Gastroesophageal sphincter (tissue), 4 donors: ENCODE measurements at places on chromosomes 6 and 20.
A peak's percentile ranks its signal among the peaks of the same experiment; 100 is the strongest.

- no peak overlapping the region for H3K27ac ChIP-seq
- H3K27me3 ChIP-seq, result no peaks in the 10 kb centered on the region
- no peak for ATAC-seq
- H3K4me1 ChIP-seq, result no peaks in the 10 kb centered on the region
- H3K36me3 ChIP-seq, result no peaks in the 10 kb centered on the region
Measured at GRCh38 chr6:146339716-146340115, 203.9 kb upstream of the RAB32 start.

- H3K36me3 ChIP-seq, result no peaks in the 10 kb centered on the region
- no peak overlapping the region for H3K4me3 ChIP-seq
- no peak for ATAC-seq
- H3K27ac ChIP-seq, result no peak overlapping the region
Measured at GRCh38 chr20:62580052-62580451, 62.3 kb upstream of the SLCO4A1 start.

DNA sequence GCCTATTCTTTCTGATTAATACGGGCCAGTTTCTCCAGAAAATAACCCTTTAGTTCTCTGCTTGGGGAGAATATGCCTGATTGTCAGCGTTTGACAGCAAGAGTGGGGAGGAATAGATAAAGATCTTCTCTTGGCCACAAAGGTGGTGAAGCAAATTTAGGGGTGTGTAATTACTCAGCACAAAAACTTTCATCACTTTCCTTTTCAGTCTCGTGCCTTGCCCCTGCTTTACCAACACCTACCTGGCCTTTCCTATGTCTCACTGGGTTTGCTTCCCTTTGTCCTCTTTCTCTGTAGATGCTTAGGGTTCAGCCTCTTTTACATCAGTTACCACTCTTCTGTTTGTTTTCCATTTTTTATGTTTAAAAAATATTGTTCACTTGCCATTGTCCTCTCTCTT lies 99.2 kb downstream of the MCHR2 start:
- no peak overlapping the region for H3K4me3 ChIP-seq
- H3K27me3 ChIP-seq, result no peaks in the 10 kb centered on the region
- ATAC-seq, result no peak
- no peaks in the 10 kb centered on the region for H3K4me1 ChIP-seq
- no peaks in the 10 kb centered on the region for H3K36me3 ChIP-seq

- no peak overlapping the region for H3K27ac ChIP-seq
- no peak overlapping the region for H3K4me3 ChIP-seq
- no peaks in the 10 kb centered on the region for H3K27me3 ChIP-seq
- ATAC-seq, result no peak
- H3K36me3 ChIP-seq, result no peaks in the 10 kb centered on the region
- no peaks in the 10 kb centered on the region for H3K4me1 ChIP-seq
Measured at GRCh38 chr6:45965007-45965406, 50.7 kb downstream of the CLIC5 start.

DNA sequence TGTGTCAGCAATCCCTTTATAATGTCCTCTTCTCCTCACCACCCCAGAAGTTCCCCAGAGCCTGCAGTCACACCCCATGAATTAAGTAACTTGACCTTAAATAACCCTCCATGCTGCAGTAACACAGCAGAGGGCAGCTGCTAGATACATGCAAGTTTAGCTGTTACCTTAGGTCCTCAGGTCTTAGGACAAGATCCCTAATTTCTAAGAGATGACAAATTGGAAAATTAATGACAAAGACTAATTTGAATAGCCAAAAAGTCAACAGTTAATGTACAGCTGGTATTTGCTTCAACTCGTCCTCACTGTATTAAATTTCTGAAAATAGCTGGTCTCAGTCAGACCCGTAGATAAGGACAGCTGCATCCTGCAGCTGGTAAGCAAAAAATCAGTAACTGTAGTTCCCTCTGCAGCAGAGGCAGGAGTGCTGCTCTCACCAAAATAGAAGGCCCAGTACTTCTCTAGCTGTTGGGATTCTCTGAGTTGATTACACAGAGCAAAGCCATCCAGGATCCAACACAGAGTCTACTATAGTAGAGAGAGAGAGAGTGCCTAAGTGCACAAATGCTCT lies 62.4 kb downstream of the TNFRSF21 start:
- H3K4me3 ChIP-seq, result no peak overlapping the region
- no peaks in the 10 kb centered on the region for H3K4me1 ChIP-seq
- no peaks in the 10 kb centered on the region for H3K27me3 ChIP-seq
- H3K27ac ChIP-seq, result peak overlapping the region; percentile 30
- peak; percentile 65 for ATAC-seq

GRCh38 chr6:157911278-157911677 lies 70.4 kb upstream of the SYNJ2 start:
- no peak for ATAC-seq
- peaks cover 15% of the 10 kb centered on the region for H3K4me1 ChIP-seq
- H3K36me3 ChIP-seq, result peaks cover 71% of the 10 kb centered on the region

GRCh38 chr6:169752074-169752623 lies 727 bp downstream of the ERMARD start:
- peak overlapping the region; percentile 98 for H3K27ac ChIP-seq
- H3K27me3 ChIP-seq, result no peaks in the 10 kb centered on the region
- H3K36me3 ChIP-seq, result peaks cover 8% of the 10 kb centered on the region
- ATAC-seq, result no peak
- H3K4me1 ChIP-seq, result peaks cover 28% of the 10 kb centered on the region

DNA sequence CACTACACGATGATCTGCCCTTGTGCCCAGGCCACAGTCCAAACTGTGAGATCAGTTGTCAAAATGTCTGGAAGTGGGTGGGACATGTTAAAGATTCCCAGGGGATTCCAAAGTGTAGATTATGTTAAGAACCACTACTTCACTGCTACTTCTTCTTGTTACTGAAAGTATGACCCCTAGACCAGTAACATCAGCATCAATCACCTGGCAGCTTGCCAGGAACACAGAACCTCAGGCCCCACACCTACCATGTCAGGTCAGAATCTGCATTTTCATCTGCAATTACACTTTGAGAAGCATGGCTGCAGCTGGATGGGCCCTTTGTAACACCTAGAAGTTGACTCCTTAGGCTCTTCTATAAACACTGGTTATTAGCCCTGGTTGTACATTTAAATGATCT lies 36.1 kb downstream of the RFPL4B start:
- no peaks in the 10 kb centered on the region for H3K27me3 ChIP-seq
- no peaks in the 10 kb centered on the region for H3K4me1 ChIP-seq
- no peak overlapping the region for H3K4me3 ChIP-seq
- H3K36me3 ChIP-seq, result no peaks in the 10 kb centered on the region

- no peaks in the 10 kb centered on the region for H3K27me3 ChIP-seq
- H3K4me3 ChIP-seq, result no peak overlapping the region
- ATAC-seq, result no peak
- H3K27ac ChIP-seq, result no peak overlapping the region
Measured at GRCh38 chr6:152978058-152978457, 4.8 kb downstream of the FBXO5 start.

DNA sequence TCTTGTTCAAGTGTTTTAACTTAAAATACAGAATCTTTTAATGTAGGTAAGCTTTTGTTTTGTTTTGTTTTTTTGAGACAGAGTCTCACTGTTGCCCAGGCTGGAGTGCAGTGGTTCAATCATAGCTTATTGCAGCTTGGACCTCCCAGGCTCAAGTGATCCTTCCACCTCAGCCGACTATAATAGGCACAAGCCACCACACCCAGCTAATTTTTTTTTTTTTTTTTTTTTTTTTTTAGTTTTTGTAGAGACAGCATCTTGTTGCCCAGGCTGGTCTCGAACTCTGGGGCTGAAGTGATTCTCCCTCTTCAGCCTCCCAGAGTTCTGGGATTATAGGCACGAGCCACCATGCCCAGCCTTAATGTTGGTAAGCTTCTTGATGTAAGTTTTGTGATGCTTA lies 3.3 kb downstream of the EFHC1 start:
- peaks cover 17% of the 10 kb centered on the region for H3K4me1 ChIP-seq
- peaks cover 19% of the 10 kb centered on the region for H3K36me3 ChIP-seq
- no peak overlapping the region for H3K27ac ChIP-seq
- no peak for ATAC-seq
- H3K4me3 ChIP-seq, result no peak overlapping the region
- H3K27me3 ChIP-seq, result no peaks in the 10 kb centered on the region

DNA sequence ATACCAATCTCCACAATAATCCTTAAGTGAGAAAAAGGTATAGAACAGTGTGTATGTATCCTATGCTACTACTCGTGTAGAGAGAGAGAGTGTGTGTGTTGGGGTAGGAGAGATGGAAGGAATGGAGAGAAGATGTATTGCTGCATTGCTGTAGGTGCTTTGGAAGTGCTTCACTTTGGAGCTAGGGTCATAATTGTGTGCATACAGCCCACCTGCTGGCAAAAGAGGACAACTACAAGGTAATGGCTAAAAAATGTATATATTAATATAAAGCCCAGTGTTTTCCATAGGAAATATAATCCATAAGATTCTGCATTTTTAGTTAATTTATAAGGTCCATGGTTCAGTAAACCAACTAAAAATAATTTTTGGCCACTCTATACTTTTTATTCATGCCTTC lies 36.1 kb downstream of the SERAC1 start:
- no peaks in the 10 kb centered on the region for H3K4me1 ChIP-seq
- no peak for ATAC-seq
- no peak overlapping the region for H3K4me3 ChIP-seq
- no peak overlapping the region for H3K27ac ChIP-seq

DNA sequence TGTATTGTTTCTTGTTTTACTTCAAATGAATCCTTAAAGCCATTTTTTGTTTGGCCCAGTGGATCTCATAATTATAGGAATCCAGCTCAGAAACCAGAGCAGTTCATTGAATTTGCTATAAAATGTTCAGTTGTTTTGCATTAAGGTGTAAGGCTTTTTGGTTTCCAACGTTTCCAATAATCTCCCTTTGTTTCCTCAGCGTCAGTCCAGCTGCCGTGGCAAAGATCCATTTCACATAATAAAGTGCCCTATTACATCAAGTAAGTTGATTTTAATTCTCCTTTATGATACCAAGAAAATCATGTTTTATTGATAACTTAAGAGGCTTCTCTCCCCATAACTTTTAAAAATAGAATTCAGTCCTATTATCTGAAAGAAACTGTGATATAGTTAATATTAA lies 472.6 kb downstream of the UTRN start:
- H3K4me1 ChIP-seq, result no peaks in the 10 kb centered on the region
- ATAC-seq, result no peak
- no peak overlapping the region for H3K4me3 ChIP-seq
- H3K36me3 ChIP-seq, result no peaks in the 10 kb centered on the region
- no peak overlapping the region for H3K27ac ChIP-seq

- H3K36me3 ChIP-seq, result no peaks in the 10 kb centered on the region
- H3K27me3 ChIP-seq, result no peaks in the 10 kb centered on the region
- H3K4me1 ChIP-seq, result peaks cover 8% of the 10 kb centered on the region
- no peak for ATAC-seq
- H3K27ac ChIP-seq, result peak overlapping the region; percentile 86
Measured at GRCh38 chr6:42448927-42449659, 2.6 kb downstream of the TRERF1 start.

GRCh38 chr20:10463622-10464021 lies 28.5 kb downstream of the SLX4IP start:
- peaks cover 2% of the 10 kb centered on the region for H3K36me3 ChIP-seq
- H3K4me3 ChIP-seq, result no peak overlapping the region
- H3K27ac ChIP-seq, result no peak overlapping the region
- no peak for ATAC-seq
- no peaks in the 10 kb centered on the region for H3K27me3 ChIP-seq

- H3K27ac ChIP-seq, result no peak overlapping the region
- no peaks in the 10 kb centered on the region for H3K4me1 ChIP-seq
- H3K27me3 ChIP-seq, result peaks cover 17% of the 10 kb centered on the region
- no peak overlapping the region for H3K4me3 ChIP-seq
- ATAC-seq, result no peak
Measured at GRCh38 chr20:53032046-53032445, 59.9 kb downstream of the TSHZ2 start.

- ATAC-seq, result peak; percentile 14
- no peaks in the 10 kb centered on the region for H3K27me3 ChIP-seq
- H3K36me3 ChIP-seq, result no peaks in the 10 kb centered on the region
- H3K4me1 ChIP-seq, result peaks cover 31% of the 10 kb centered on the region
- peak overlapping the region; percentile 87 for H3K27ac ChIP-seq
Measured at GRCh38 chr20:25623225-25623735, 534 bp downstream of the NANP start.

DNA sequence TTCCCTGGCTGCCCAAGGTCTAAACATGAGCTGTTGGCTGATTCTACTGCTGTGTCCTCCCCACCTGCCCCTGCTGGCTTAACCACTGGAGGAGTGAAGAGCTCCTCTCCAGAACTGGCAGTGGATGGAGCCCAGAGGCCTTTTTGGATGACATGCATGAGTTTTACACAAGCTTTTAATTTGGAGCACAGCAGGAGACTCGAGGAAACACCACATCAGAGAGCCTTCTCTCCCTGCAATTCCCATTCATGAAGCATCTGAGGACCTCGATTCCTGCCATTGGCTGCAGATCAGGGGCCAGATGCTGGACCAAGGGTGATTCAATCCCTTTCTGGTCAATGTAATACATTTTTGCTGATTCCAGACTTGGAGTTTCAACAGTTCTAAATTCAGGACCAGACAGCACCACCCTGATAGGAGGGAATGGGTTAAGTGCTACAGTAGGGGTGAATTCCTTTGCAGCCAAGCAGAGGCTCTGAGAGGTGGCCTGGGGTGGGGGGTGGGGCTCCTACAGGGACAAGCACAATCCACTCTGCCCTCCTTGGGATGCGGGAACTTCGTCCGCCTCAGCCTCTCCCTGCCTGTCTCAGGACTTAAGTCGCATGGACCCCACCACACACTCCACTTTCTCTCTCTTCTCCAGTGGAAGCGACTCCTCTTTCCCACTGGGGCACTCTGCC lies 599 bp upstream of the PSORS1C1 start:
- peak; percentile 32 for ATAC-seq
- H3K36me3 ChIP-seq, result no peaks in the 10 kb centered on the region
- H3K27ac ChIP-seq, result peak overlapping the region; percentile 69
- peaks cover 49% of the 10 kb centered on the region for H3K4me1 ChIP-seq
- H3K27me3 ChIP-seq, result no peaks in the 10 kb centered on the region

- H3K36me3 ChIP-seq, result no peaks in the 10 kb centered on the region
- no peak for ATAC-seq
- H3K4me3 ChIP-seq, result no peak overlapping the region
- H3K4me1 ChIP-seq, result peaks cover 15% of the 10 kb centered on the region
Measured at GRCh38 chr6:106976270-106976669, 1.7 kb upstream of the CD24 start.

GRCh38 chr20:47055699-47056369 lies 161.2 kb downstream of the EYA2 start:
- H3K27me3 ChIP-seq, result peaks cover 27% of the 10 kb centered on the region
- no peaks in the 10 kb centered on the region for H3K4me1 ChIP-seq
- no peak for ATAC-seq
- H3K4me3 ChIP-seq, result no peak overlapping the region
- no peak overlapping the region for H3K27ac ChIP-seq
- no peaks in the 10 kb centered on the region for H3K36me3 ChIP-seq
